ENCODE measurements at places on chromosomes 7 and 10. TPM values are rescaled to one million over a fixed set of nuclear protein-coding genes. Genes with fewer than 3 reads are reported as not detected.

- no peak for DNase-seq
These were observed 75.9 kb downstream of the BUB3 start for GRCh38 chr10:123229927-123230630.

- DNase-seq, result no peak
These were observed 26.5 kb upstream of the RBM20 start for GRCh38 chr10:110617425-110618229.

The NRAP gene
- total RNA-seq, result not detected

DNA sequence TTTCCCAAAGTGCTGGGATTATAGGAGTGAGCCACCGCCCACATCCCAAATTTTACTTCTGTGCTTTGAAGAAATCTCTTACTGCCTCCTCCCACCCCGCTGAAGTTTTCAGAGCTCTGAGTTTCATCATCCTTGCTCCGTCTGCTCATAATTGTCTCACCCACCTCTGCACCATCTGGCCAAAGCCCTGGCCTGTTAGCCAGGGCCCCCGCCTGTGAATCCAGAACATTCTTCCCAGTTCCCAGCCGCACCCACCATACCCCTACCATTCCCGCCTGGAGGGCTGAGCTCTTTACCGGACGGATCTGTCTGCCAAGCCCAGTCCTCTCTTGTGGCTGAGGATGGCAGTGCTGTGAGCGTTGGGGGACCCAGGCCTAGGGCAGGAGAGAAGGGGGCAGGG lies 14.5 kb downstream of the SSC4D start:
- no peak for DNase-seq

The KCNMA1 gene
- total RNA-seq, result 12.5 TPM

DNA sequence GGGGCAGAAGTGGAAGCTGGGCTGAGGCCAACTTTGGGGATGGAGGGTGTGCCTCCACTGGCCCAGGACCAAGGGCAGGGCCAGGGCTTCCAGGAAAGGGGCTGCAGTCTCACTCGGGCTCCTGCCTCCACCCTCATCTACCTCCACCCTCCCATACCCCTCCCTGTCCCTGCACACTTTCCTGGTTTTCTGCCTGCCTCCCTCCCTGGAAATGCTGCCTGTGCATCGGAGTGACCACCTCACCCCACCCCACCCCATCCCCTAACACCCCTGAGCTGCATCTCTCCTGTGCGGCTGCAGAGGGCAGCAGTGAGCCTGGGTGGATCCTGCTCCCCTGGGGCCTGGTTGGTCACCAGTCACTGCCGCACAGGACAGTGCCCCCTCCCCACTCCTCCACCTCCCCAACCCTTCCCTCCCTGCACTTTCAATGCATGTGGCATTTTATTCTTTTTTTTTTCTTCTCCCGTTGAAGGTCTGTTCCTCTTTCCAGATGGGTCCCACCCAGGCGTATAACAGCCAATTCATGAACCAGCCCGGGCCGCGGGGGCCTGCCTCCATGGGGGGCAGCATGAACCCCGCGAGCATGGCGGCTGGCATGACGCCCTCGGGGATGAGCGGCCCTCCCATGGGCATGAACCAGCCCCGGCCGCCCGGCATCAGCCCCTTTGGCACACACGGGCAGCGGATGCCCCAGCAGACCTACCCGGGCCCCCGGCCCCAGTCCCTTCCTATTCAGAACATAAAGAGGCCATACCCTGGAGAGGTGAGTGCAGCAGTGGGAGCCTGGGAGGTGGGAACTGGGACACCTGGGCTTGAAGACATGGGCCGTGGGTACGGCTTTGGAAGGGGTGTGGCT lies 54.1 kb upstream of the PPIF start:
- no peak for DNase-seq

DNA sequence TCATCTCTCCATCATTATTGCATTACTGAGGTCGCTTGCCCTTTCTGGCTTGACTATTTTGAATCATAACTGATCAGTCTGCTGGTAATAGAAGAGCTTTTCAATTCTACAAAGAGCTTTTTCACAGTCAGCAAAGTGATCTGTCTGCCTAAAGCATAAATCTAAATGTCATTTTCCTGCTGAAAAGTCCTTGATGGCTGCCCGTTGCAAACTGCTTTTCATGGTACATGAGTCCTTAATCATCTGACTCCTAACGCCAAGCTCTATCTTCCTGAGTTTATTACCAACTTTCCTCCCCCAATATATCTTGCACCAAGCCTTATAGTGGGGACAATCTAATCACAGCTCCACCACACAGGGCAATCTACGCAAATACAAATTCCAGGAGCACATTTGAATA lies 39.8 kb downstream of the THSD7A start:
- DNase-seq, result no peak

- no peak for DNase-seq
These were observed 271.7 kb downstream of the TRIL start for GRCh38 chr7:28686418-28686800.

DNA sequence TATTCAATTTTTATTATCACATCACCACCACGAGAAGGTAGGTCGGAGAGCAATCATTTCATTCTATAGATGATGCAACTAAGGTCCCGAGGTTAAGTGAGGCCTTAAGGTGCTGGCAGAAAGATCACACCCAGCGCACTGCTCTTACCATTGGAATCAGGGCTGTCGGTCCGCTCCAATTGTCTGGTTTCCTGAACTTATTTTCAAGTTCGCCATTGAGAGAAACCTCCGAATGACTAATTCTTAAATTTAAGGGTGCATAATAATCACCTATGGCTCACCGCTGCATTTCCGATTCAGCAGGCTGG lies 625 bp upstream of the GSTO2 start:
- no peak for DNase-seq

The SPDYE6 gene
- total RNA-seq, result not detected

GRCh38 chr7:50782375-50783208 lies at the start of gene GRB10:
TSS of gene GRB10 (minus strand) at chr7:50782896. CDS start at chr7:50732322, 50,574 bp downstream.
- DNase-seq, result no peak

DNA sequence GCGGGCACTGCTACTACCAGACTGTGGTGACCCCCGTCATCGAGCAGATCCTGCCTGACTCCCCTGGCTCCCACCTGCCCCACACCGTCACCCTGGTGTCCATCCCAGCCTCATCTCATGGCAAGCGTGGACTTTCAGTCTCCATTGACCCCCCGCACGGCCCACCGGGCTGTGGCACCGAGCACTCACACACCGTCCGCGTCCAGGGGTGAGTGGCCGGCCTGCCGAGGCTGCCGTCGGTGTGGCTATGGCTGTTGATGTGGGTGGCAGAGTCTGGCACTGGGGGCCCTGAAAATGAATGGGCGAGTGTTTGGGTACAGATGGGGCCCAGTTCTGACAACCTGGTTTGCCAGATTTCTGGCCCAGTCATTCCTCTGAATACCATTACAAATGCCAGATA lies 15.4 kb downstream of the LIMK1 start:
- no peak for DNase-seq
